SHP77 (cell line): ENCODE measurements at places on chromosomes 1 and 21.

DNA sequence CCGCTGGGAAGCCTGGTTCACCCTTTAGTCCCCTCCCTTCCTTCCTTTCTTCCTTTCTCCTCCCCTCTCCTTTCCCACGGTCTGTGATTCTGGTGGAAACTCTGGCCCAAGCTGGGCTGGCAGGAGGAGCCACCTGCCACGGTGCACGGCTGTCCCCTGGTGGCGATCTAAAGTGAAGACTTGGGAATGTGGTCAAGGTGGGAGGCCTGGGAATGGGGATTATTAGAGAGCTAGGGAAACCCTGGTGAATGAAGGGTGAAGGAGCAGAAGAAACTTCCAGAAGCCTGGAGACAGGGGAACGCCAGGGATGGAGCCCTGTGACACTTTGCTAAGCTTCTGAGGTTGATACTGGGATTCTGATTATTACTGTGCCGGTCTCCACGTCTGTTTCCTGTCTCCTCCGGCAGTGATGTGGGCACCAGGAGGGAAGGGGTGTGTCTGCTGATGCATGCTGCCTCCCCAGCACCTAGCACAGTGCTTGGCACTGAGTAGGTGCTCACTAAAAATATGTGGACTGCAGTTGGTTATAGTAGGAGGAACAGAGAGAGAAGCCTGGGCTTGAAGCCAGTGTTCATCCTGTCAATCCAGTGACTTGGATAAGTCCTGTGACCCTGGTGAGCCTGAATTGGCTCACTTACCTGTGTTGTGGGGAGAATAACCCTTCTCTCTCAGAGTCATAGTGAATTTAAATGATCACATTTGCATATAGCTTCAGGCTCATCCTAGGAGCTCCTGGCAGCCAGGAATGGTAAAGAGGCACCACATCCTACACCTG lies 71.2 kb upstream of the NBPF3 start:
- peak; percentile 78 for DNase-seq

DNA sequence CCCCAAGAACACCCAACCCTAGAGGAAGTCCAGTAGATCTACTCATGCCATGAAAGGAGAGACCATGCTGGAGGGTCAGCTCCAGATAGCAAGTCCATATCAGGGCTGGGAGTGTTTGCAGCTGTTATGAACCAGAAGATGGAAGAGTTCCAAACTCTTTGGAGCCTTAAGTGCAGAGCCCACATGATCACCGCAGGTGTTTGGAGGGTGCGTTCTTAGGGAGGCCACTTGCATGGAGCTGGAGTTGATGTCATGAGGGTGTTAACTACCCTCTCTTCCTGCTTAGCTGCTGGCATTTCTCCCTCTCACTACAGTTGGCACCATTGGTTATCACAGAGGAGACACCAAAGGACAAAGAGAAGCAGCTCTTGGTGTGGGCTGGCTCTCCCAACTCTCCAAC lies 616.9 kb downstream of the AJAP1 start:
- no peak for DNase-seq

GRCh38 chr1:15952317-15953258 lies 23.3 kb downstream of the ZBTB17 start:
- no peak for DNase-seq

DNA sequence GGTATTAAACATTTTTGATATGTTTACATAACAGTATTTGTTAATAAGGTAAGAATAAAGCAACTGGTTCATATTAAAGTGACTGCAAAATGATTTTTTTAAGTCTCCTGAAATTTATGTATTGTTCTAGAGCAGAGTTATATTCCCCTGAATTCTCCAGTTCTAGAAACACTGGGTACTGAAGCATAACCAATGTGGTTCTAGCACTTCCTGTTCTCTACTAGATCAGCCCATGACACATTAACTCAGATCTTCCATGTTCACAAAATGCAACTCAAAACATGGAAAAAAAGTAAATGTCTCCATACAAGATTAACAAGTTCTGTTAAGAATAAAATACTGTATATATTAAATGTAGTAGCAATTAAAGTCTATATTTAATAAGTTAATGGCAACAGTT lies 3.9 kb downstream of the NEGR1 start:
- DNase-seq = no peak

DNA sequence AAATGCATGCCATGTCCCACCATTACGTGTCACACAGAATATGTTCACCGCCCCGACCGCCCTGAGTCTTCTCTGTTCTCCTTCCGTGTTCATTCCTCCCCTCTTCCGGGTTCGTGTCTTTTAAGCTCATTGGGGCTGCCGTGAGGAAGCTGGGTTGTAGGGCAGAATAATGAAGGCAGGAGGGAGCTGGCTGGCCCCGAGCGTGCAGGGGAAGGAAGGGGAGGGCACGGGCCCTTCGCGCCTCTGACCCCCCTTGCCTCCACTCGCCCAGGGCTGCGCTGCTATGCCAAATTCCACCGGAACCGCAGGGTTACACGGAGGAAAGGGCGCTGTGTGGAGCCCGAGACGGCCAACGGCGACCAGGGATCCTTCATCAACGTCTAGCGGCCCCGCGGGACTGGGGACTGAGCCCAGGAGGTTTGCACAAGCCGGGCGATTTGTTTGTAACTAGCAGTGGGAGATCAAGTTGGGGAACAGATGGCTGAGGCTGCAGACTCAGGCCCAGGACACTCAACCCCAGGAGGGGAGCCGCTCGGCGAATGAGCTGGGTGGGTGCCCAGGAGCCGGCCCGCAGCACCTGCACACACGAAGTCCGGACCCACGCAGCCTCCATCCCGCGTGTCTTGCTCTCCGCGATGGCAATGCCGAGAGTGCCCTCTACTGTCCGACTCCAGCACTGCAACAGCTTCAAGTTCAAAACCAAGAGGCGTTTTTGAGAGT lies 16.5 kb upstream of the AGTRAP start:
- peak; percentile 19 for DNase-seq

DNA sequence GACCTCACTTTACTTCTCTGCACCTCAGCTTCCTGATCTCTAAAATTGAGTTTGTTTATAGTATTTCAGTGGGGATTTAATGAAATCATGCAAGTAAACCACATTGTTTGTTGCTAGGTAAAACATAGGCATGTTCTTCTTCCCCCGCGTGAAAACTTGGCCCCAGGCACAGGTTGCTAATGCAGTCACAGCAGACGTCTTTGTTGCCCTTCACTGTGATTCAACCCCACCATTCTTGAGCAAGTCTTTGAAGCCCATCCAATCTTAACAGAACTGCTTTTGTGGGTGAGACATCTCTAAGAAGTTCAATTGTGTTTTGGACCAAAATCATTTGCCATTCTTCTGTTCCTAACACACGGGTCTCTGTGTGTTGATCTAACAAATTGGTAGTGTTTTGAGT lies 185.5 kb downstream of the ZNF281 start:
- DNase-seq = no peak

GRCh38 chr1:2594001-2594640 lies 7.5 kb downstream of the PRXL2B start:
- DNase-seq = peak; percentile 36
